Umbilical cord (tissue), 2 donors: ENCODE measurements at places on chromosomes 3 and 15.
A peak's percentile ranks its signal among the peaks of the same experiment; 100 is the strongest.

DNA sequence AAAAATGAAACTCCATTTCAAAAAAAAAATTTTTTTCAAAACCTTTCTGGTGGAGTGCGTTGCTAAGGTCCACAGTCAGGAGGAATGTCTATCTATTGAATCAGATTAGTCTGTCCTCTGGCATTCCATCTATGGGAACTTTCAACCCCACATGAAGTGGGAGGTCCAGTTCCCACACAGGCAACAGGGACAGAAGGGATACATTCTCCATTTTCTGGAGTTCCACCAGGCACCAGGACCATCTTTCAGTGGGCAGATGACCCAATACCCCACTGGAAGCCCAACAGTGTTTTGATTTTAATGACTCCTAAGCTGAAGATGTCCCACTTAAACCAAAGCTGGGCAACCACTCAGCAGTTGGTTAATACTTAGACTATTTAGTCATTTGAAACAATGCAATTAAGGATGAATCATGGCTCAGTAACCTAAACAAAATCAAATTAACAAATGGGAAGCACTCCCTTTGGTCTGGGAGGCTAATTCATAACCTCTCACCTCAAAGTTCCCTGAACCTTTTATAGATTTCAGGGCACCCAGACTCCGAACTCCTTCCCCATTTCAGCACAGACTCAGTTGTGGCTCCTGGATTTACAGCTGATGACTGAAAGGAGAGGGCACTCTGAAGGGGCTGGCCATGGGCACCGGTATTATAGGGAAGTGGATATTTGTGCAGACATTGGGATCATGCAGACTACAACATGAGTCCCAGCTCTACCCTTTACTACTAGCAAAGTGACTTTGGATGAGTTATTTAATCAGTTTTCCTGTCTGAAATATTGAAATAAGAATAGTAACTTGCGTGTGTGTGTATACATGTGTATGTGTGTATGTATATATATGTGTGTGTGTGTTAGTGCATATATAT lies 264.3 kb upstream of the LRTM1 start:
- no peak for DNase-seq

- DNase-seq = peak; percentile 74
These were observed 94.5 kb upstream of the ADAMTSL3 start for GRCh38 chr15:83559310-83559966.

DNA sequence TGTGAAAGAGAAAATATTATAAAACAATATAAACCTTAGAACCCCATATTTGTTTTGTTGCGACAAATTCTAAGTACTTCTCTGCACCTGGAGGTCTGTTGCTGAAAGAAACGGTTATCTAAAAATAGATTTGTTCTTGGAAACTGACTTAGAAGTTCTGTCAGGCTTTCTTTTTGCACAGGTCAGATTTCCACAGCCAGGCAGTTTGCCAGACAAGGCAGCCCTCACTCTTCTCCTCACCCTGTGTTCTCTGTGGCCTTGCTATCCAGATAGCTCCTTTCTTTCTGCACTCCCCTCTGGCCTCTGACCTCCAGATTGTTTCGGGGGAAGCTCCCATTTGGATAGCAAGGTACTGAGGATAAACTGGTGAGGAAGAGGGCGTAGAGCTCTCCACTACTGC lies 413.3 kb upstream of the ONECUT1 start:
- no peak for DNase-seq

DNA sequence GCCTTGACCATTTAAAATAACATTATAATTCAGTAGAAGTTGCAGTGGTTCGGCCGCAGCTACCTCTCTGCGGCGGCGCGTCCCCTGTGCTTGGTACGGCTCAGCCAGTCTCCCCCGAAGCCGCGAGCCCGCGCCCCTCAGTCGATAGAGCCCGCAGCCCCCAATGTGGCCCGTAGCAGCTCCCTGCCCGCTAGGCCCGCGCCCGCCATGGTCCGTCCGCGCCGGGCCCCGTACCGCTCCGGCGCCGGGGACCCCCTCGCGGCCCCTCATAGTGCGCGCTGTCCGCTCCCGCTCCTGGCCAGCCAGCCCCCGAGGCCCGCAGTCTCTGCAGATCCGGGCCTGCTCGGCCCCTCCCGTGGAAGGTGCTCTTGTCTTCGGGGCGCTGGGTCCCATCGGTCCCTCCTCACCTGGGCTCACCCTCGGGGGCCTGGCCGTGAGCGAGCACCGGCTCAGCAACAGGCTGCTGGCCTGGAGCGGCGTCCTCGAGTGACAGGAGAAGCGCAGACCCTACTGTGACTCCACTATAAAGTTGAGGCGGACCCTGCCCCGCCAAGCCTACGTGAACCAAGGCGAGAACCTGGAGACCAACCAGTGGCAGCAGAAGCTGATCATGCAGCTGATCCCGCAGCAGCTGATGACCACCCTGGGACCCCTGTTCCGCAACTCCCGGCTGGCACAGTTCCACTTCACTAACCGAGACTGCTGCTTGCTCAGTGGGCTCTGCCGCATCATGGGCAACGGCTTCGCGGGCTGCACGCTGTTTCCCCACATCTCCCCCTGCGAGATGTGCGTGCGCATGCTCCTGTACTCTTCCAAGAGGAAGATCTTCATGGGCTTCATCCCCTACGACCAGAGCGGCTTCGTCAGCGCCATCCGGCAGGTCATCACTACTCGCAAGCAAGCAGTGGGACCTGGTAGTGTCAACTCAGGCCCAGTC lies 21.8 kb upstream of the GPR156 start:
- DNase-seq = no peak

DNA sequence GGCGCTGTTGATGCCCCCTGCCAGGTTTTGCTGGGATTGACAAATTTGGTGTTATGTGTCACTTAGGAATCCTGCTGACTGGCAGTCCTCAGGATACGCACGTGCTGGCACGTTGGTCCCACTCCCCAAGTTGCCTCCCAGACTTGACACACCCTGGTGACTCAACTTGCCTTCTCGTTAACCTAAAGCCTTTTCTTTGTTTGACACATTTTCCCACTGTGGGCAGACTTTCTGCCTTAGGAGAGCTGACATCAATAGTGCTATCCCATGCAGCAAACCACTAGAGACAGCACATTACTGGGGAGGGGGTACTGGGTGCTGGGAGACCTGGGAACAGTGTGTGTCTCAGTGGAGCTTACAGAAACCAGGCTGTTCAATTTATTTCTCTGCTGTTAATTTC lies 104.3 kb downstream of the OXNAD1 start:
- DNase-seq = no peak

DNA sequence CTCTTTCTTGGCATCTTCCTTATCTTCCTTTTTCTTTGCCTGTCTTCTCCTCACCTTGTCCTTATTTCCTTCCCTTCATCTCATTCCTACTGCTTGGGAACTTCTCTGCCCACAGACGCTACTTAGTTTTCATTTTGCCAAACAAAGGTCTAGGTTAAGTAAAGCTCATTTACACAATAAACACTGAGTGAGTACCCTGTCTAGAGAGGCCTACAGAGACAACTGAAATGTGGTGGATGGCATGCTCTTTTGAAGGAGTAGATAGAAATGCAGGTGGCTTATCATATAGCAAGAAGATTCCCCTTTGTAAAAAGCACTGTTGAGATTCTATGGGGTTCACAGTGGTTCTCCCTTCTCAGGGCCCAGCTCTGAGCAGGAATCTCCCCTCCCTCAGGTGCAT lies 319.0 kb downstream of the CNTN3 start:
- DNase-seq = no peak

- no peak for DNase-seq
These were observed 7.4 kb upstream of the DLG1 start for GRCh38 chr3:197305854-197306253.

- DNase-seq = no peak
These were observed 36.4 kb upstream of the BOC start for GRCh38 chr3:113174801-113175485.
